ENCODE measurements at places on chromosomes 4 and X.

DNA sequence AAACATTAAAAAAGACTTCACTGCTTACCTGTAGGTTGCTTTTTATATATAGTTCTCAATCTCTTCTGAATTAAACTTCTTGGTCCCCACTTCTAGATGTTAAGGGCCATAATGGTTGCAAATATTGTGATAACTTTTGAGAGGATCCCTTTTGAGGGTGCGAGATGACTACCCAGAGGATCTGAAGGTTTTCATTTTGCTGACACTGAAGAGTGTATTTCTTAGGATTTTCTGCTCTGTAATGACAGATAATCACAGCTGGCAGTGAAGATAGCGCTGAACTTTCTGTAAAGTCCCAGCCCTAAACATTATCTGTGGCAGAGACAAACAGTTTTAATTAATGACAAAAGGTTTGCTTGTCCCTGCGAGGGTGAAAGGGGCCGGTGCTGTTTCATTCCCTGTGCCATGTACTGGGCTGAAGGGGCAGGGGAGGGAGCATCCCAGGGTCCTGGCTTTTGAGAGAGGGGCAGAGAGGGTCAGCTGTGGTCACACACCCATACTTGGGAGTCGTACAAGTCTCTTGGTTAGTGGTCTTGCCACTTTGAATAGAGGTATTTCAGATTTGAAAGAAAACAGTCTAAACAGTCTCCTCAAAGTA, 22.2 kb downstream of the CLCN4 start:
- no peak for DNase-seq

DNA sequence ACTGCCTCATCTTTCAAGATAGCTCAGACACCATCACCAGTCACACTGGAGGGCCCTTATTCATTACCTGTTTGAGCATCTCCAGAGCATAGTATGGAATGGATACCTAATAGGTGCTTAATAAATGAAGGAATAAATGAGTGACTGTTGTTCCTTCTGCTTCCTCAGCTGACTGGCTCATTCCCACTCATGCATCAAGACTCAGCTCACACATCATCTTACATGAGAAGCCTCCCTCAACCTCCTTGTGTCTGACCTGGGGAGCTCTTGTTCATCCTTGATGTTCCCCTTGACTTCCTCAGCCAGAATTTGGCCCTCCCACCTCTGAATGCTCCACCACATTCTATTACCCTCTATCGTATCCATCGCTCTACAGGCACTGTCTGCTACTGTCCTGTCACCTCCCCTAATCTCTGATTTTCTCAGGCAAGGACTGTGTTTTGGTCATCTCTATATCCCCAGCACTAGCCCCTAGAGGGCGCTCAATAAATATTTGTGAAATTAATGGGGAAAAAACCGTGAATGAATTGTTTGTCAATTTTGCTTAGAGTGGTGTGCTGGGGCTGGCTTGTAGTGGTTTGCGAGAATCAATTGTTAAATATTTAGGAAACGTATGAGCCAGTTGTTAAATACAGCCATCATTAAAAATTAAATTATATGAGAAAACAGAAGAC, 88.3 kb downstream of the NHSL2 start:
- DNase-seq = no peak

- DNase-seq = no peak
Observed at GRCh38 chrX:10660171-10660570, 39.8 kb upstream of the MID1 start.

- DNase-seq = no peak
Observed at GRCh38 chrX:34562006-34562405, 95.1 kb downstream of the TMEM47 start.

- DNase-seq = no peak
Observed at GRCh38 chr4:78014889-78015886, 41.9 kb upstream of the FRAS1 start.

DNA sequence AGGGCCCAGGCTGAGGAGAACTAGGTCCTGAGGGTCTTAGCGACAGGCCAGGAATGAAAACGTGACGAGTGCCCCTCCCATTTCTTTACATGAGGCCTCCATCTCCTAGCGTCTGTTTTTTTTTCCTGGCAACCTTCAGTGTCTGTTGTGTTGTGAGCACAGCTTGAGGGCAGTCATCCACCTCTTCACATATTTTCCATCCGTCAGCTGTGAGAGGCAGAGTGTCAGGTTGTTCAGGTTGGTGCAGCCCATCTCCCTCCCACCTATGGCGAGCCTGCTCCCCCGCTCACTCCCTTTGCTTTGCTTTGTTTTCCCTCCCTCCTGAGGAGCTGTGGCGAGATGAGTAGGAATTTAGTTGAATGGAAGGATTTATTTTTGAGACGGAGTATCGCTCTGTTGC, 51.7 kb upstream of the CHRNA9 start:
- DNase-seq = no peak

GRCh38 chrX:24662352-24662751, 15.2 kb upstream of the PCYT1B start:
- no peak for DNase-seq

- DNase-seq = no peak
Observed at GRCh38 chrX:63751481-63751880, 33.5 kb downstream of the ARHGEF9 start.

- DNase-seq = no peak
Observed at GRCh38 chrX:120468479-120468824, 644 bp downstream of the LAMP2 start.

GRCh38 chrX:3697701-3698279, 15.7 kb downstream of the PRKX start:
- no peak for DNase-seq

- DNase-seq = no peak
Observed at GRCh38 chr4:126604268-126604867, 1028.4 kb upstream of the INTU start.

GRCh38 chr4:1225272-1226143, 23.4 kb downstream of the CTBP1 start:
- DNase-seq = no peak

DNA sequence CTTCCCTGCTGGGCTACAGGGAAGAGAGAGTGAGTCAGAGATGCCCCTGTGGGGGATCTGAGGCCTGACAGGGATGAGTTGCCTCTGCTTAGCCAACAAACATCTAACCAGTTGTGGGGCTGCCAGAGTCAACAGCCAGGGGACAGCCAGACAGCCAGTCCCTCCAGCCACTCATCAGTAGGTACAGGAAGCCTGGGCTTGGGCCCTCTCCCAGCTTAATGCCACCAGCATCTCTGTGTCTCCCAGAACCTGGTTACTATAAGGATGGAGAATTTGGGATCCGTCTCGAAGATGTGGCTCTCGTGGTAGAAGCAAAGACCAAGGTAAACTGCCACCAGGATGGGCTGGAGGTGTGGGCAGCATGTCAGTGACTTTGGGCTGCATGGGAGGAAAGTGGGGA, 17.3 kb upstream of the SASH3 start:
- no peak for DNase-seq

GRCh38 chr4:10461091-10461849, 4.0 kb upstream of the ZNF518B start:
- peak; percentile 39 for DNase-seq

- DNase-seq = no peak
Observed at GRCh38 chr4:32180086-32180485, 1459.9 kb downstream of the PCDH7 start.

- DNase-seq = no peak
Observed at GRCh38 chrX:53155512-53156206, 61.7 kb downstream of the KANTR start.

DNA sequence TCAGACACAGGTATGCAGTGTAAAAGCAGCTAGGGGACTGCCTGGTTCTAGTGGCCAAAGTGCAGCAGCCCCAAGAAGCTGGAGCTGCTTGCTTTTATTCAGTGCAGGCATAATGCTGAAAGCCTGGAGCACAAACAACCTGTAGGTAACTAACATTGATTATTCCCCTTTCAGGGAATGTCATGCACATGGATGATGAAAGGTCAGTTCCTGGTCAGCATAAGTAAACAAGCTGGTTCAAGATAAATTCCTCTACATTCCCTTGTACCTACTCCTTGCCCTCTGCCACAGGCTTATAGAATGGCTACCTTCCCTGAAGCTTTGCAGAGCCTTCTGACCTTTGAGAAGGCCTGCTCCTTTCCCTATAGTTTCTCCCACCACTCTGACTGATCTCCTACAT, 1318.5 kb upstream of the ADGRL3 start:
- no peak for DNase-seq

DNA sequence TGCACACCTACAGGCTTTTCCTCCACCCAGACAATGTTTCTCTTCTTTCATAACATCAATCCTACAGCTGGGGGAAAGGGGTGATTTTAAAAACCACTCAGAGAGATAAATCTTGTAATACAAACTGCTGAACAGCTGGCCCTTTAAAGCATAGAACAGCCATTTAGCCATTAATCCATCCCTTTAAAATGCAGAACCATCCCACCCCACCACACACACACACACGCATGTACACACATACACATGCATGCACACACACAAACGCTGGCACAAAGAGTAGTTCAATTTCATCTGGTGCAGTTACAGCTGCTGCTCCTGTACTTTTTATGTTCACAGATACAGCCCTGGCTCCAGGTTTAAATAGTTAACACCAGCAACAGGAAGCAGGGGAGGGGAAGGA, 426.1 kb downstream of the MID1IP1 start:
- DNase-seq = no peak

GRCh38 chr4:139915037-139915436, 238.9 kb downstream of the MAML3 start:
- no peak for DNase-seq

DNA sequence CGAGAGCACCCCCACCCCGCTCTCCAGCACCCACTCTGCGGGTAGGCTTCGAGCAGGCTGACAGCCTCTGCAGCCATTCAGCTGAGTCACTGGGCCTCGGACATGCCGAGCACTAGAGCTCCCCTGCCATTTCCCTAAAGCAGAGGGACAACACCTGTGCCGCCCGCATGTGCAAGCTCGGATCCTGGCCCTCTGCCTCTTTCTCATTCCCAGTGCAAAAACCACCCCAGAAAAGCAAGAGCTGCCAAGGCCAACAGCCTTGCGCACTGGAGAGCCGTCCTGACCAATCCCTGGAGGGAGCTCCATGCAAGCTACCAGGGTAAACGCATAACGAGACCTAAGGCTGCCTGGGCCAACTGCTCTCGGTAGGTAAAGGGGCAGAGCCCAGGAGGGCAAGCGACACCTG, 5.3 kb downstream of the HCFC1 start:
- no peak for DNase-seq

GRCh38 chr4:53956454-53956853, 108.0 kb downstream of the CHIC2 start:
- DNase-seq = no peak

DNA sequence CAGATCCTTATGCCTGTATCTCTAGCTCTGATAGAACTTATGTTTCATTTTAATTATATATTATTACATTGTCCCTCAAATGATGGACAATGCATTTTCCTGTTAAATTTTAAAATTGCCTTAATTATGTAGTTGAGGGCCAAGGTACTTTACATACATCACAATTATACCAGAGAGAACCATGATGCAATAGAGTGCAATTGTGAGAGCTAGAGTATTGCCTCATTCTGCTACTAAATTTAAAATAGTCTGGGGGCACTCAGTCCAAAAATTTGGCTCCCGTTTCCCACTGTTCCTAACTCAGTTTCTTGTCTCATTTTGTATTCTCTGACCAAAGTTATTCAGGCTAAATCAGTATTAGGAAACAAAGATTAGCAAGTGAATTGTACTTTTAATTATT, 378.5 kb upstream of the ZFP42 start:
- DNase-seq = no peak
